Spinal cord (tissue), 10 donors: ENCODE measurements at places on chromosomes 7 and 10. TPM values are rescaled to one million over a fixed set of nuclear protein-coding genes. Genes with fewer than 3 reads are reported as not detected.

DNA sequence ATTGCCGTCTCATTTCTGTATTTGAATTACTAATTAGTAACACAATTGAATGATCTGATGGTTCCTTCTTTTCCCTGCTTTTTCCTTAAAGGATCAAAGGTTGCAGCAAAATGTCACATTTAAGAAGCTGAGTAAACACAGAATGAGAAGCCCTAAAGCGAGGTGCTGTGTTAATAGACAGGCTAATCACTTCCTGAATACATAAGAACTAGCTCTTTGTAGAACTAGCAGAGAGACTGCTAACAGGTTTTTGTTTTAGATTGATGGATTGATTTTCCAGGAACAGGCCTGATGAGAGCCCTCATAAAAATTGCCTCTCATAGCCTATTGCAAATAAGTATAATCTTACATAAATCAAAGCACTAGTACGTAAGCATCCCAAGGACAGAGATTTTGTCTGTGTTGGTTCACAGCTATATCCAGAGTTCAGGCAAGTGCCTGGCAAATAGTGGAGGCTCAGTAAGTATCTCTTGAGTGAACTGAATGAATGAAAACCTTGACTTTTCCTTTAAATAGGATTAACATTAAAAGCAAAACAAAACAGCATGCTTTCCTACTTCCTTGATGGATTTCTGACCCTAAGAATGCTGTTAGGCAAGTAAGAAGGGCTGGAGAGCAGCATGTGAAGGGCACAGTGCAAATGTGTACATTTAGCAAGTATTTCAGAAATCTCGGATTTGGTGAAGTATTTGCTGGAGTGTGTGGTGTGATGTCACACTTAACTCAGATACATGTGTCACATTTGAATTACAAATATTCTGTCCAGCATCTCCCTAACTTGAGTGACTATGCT, 3.3 kb downstream of the TMEM229A start:
- peaks cover 12% of the 10 kb centered on the region for H3K4me1 ChIP-seq
- no peak for DNase-seq
- no peak overlapping the region for H3K27ac ChIP-seq
- peaks cover 8% of the 10 kb centered on the region for H3K27me3 ChIP-seq

- no peak for DNase-seq
- H3K4me1 ChIP-seq = peaks cover 9% of the 10 kb centered on the region
- no peaks in the 10 kb centered on the region for H3K36me3 ChIP-seq
- no peak overlapping the region for H3K27ac ChIP-seq
Observed at GRCh38 chr10:87816163-87816897, 1.7 kb downstream of the ATAD1 start.

DNA sequence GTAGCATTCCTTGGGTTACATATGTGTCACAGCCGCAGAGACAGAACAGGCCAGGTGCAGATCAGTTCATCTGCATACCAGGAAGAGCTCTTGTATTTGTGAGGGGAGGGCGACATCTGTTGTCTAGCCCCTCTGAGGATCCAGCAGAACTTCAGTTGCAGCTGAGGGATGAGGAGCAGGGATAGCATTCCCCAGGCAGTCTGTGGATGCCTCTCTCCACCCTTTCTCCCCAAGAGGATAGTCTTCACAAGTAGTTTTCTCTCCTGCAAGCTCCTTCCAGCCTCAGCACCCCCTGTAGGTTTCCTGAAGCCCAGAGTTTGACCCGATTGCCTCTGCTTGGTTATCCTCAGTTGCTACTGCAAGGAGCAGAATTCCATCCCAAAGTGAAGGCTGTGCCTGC, 2.6 kb downstream of the SCD start:
- DNase-seq = no peak
- peaks cover 37% of the 10 kb centered on the region for H3K4me1 ChIP-seq
- peaks cover 34% of the 10 kb centered on the region for H3K36me3 ChIP-seq
- peak overlapping the region; percentile 27 for H3K27ac ChIP-seq
- H3K27me3 ChIP-seq = no peaks in the 10 kb centered on the region
- H3K4me3 ChIP-seq = peak overlapping the region; percentile 86

The MMD2 gene
- total RNA-seq = 7.1 TPM
